ENCODE measurements at places on chromosomes 4 and X. TPM values are rescaled to one million over a fixed set of nuclear protein-coding genes. Genes with fewer than 3 reads are reported as not detected.

DNA sequence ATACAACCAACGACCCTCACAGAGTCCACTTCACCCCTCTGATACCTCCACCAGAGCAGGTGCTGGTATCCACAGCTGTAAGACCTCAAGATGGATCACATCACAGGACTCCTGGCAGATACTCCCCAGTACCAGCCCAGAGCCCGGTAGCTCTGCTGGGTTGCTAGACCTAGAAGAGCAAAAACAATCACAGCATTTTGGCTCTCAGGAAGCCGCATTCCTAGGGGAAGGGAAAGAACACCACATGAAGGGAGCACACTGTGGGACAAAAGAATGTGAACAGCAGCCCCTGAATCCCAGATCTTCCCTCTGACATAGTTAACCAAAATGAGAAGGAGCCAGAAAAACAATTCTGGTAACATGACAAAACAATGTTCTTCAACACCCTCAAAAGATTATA, 303.1 kb upstream of the GRIA3 start:
- H3K4me1 ChIP-seq: no peaks in the 10 kb centered on the region
- H3K27ac ChIP-seq: no peak overlapping the region
- no peak overlapping the region for H3K4me3 ChIP-seq
- no peaks in the 10 kb centered on the region for H3K36me3 ChIP-seq
- DNase-seq: no peak
- no peaks in the 10 kb centered on the region for H3K27me3 ChIP-seq

GRCh38 chr4:17687237-17687857, 72.9 kb downstream of the MED28 start:
- H3K27me3 ChIP-seq: no peaks in the 10 kb centered on the region
- no peak overlapping the region for H3K4me3 ChIP-seq
- no peaks in the 10 kb centered on the region for H3K36me3 ChIP-seq
- peaks cover 2% of the 10 kb centered on the region for H3K4me1 ChIP-seq
- H3K27ac ChIP-seq: no peak overlapping the region
- no peak for DNase-seq

Gene TEX13D
- total RNA-seq: not detected

Gene FAM9B
- not detected for total RNA-seq

GRCh38 chrX:9573282-9574106, 108.6 kb downstream of the TBL1X start:
- H3K4me3 ChIP-seq: no peak overlapping the region
- no peak for DNase-seq
- peaks cover 7% of the 10 kb centered on the region for H3K4me1 ChIP-seq
- peaks cover 8% of the 10 kb centered on the region for H3K36me3 ChIP-seq

GRCh38 chr4:173317004-173317403, 17.2 kb downstream of the HMGB2 start:
- H3K36me3 ChIP-seq: peaks cover 11% of the 10 kb centered on the region
- no peak for DNase-seq
- H3K4me1 ChIP-seq: peaks cover 9% of the 10 kb centered on the region
- no peak overlapping the region for H3K27ac ChIP-seq
- H3K27me3 ChIP-seq: no peaks in the 10 kb centered on the region
- H3K4me3 ChIP-seq: no peak overlapping the region

Gene CXCL5
- total RNA-seq: not detected

GRCh38 chr4:110289601-110290100, 91.2 kb upstream of the ELOVL6 start:
- no peak overlapping the region for H3K4me3 ChIP-seq
- no peak for DNase-seq
- H3K4me1 ChIP-seq: peaks cover 3% of the 10 kb centered on the region

- H3K4me1 ChIP-seq: peaks cover 22% of the 10 kb centered on the region
- H3K27ac ChIP-seq: no peak overlapping the region
Observed at GRCh38 chr4:89835413-89835812, 1.5 kb downstream of the SNCA start.

GRCh38 chrX:103823591-103823990, 8.5 kb downstream of the RAB9B start:
- DNase-seq: no peak
- H3K4me3 ChIP-seq: no peak overlapping the region
- no peaks in the 10 kb centered on the region for H3K27me3 ChIP-seq
- peaks cover 4% of the 10 kb centered on the region for H3K4me1 ChIP-seq

Measured in activated CD4-positive, alpha-beta T cell treated with anti-CD3 and anti-CD28 coated beads, Interleukin-2, amount 10 ng/mL, durations not matched to agents 24 days and 14 days (primary cell).